Right lung (tissue), 10 donors: ENCODE measurements at places on chromosomes 11 and 22. TPM values are rescaled to one million over a fixed set of nuclear protein-coding genes. Genes with fewer than 3 reads are reported as not detected.

GRCh38 chr11:91998481-91998880 is 226.1 kb upstream of the FAT3 start:
- DNase-seq, result no peak

- no peak for DNase-seq
Measured at GRCh38 chr11:68690671-68691401, 6.5 kb downstream of the GAL start.

GRCh38 chr11:106656646-106657045 is 361.6 kb downstream of the GUCY1A2 start:
- DNase-seq, result no peak

GRCh38 chr11:61621917-61622585 is 41.2 kb upstream of the SYT7 start:
- no peak for DNase-seq

The OR51E2 gene
- 0.09 TPM for polyA plus RNA-seq

The PRMT3 gene
- polyA plus RNA-seq, result 19.2 TPM
